ENCODE measurements at places on chromosomes 7 and 10.

GRCh38 chr7:158543840-158544239 is 43.8 kb downstream of the PTPRN2 start:
- no peak for DNase-seq

GRCh38 chr10:107618504-107618994 is 454.0 kb upstream of the SORCS1 start:
- no peak for DNase-seq

GRCh38 chr10:122033224-122033926 is 44.4 kb downstream of the TACC2 start:
- no peak for DNase-seq

- DNase-seq, result no peak
Measured at GRCh38 chr7:135335628-135336139, 102.0 kb downstream of the STRA8 start.

GRCh38 chr7:38187794-38188440 is 9.9 kb downstream of the STARD3NL start:
- no peak for DNase-seq

GRCh38 chr7:15462721-15463389 is 99.0 kb downstream of the AGMO start:
- no peak for DNase-seq

- no peak for DNase-seq
Measured at GRCh38 chr7:78642751-78643150, 810.7 kb downstream of the MAGI2 start.

- no peak for DNase-seq
Measured at GRCh38 chr7:113784316-113784715, 134.5 kb downstream of the PPP1R3A start.

DNA sequence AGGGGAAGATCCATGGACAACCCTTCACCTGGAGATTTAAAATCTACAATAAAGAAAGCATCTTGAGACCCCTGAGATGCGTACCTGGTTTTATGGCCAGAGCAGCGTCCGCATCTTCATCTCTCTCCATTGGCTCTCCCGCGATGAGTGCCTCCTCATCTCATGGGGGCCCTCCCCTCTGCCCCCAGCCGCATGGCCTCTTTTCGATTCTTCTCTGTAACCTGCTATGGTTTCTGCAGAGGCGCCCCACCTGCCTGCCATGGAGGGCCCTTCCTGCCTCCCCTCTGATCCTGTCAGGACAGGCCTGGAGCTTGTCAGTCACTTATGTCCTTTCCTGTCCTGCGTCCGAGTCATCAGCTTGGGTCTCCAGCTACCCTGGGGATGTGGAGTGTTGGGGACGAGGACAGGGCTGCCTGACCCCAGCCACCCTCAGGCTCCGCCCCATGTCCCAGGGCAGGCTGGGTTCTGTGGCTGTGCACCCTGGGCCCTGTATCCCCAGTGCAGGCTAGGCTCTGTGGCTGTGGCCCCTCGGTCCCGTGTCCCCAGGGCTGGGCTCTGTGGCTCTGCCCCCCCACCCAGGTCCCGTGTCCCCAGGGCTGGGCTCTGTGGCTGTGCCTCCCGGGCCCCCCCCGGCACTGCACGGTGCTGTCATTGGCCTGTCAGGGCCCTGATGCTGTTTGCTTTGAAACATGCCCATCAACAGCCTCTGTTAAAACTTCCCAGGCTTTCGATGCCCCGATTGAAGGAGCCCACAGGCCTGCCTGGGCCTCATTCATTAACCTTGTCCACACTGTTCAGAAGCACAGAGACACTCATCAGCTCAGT is 99.8 kb downstream of the WDR37 start:
- DNase-seq, result peak; percentile 45

DNA sequence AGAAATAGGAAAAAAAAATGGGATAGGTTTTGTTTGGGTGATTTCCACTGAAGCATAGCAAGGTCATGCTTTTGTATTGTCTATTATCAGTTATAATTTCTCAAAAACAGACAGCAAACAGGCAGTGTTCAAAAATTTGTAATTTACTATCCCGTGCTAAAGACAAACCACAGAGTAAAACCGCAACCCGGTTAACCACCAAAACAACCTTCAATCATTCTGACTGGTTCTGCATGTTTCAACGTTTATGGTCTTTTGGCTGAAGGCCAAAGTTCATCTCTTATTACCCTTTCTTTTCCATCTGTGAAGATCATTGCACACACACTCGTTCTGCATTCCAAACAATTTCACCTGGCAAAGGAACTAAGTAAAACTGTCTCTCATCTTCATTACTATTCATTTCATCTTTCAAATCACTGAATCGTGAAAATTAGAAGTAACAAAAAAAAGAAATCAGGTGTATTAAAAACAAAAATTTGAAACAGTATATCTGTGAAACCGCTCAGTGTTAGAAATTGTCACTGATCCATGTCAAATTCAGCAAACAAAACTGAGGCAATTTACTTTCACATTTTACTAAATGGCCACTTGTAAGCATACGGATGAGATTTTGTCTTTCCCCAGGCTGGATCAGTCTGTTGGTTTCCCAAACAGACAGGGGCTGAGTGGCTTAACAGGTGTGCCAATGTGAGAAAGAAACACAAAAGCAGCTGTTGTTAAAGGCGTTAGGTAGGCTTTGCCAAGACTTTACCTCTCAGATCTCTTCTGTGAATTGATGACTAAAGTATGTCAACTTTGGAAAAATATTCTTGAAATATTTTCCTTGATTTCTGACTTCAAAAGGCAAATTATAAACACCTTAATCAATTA is 539.6 kb downstream of the CNTNAP2 start:
- DNase-seq, result no peak

- no peak for DNase-seq
Measured at GRCh38 chr7:21999896-22000295, 54.2 kb upstream of the CDCA7L start.

- no peak for DNase-seq
Measured at GRCh38 chr7:155685070-155685790, 40.8 kb downstream of the RBM33 start.

DNA sequence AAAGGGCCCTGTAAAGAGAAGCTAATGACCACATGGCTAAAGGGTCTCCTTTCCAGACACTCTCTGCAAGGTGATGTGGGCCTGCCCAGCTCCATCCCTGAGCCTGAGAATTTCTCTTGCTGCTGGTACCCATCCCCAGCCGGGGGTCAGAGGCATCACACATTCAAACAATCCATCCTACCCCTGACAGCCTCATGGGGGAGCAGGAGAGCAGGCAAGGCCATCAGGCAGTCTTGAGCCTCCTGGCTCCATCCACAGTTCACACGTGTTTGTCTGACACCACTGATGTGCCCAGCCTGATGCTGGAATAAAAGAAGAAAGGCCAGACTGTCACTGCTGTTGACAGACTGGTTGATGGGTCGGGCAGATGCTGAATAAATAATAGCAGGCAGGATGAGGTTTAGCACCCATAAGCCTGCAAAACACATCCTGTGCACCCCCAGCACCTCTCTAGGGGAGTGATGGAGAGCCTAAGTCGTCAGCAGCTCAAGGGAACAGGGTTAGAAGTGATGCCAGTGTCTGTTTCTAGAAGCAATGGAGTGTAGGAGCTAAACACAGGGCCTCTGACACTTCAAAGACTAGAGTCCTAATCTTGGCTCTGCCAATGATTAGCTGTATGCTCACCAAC is 43.5 kb downstream of the TLL2 start:
- DNase-seq, result no peak

DNA sequence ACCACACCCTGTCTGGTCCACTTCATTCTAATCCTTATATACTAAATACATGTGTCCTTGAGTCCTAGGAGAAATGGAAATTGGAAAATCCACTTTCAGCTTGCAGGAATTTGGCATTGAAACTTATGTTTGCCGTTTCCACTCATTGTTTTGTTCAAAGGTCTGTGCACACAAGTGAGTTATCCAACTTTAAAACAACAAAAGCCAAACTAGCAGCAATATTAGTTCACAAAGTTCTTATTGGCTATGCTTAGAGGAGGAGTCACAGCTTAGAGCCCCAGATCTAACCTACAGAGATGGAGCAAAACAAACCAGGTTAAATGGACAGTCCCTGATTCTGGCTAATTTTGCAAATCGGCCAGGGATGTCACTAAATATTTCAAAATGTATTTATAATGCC is 44.6 kb upstream of the AFAP1L2 start:
- no peak for DNase-seq

DNA sequence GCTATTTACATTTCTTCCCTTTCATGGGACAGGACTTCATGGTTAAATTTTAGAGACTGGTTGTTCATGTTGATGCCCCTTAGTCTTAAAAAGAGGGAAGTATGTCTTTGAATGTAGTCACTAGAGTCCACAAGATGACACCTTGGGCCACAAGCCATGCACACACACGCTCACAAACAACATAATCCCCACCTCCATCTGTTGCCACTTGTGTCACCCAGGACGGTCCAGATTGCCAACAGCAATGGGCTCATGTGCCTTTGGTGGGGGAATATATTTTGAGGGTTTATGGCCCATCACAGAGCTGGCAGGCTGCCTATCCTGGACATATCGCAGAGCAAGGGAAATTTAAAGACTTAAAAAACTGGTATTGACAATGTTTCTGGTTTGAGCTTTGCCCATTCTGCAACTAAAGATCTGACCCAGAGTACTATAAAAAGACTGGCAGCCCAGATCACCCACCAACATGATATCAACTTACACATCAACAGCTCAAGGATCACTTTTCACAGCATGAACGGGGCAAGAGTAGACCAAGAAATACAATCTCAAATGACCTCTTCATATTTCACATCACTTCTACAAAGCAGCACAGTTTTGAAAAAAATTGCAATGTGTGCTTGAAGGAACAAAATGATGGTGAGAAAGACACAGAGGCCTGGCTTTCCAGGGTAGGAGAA is 50.5 kb downstream of the STRA8 start:
- DNase-seq, result no peak

- DNase-seq, result peak; percentile 89
Measured at GRCh38 chr7:88306590-88307048, at the start of gene STEAP4. Gene STEAP4 (minus strand): TSS chr7:88306894. CDS start chr7:88284269, 22,625 bp downstream.

DNA sequence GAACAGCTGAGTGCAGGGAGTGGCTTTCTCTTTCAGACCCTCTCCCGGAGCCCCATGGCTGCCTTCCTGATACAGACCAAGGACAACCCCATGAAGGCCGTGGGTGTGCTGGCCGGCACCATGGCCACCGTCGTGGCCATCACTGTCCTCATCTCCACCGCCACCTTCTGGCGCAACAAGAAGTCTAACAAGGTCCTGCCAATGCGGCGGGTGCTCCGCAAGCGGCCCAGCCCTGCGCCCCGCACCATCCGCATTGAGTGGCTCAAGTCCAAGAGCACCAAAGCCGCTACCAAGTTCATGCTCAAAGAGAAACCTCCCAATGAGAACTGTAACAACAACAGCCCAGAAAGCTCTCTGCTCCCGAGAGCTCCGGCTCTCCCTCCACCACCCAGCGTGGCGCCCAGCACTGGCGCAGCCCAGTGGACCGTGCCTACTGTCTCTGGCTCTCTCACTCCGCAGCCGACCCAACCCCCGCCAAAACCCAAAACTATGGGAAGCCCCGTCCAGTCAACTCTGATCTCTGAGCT is 11.2 kb downstream of the LRIT2 start:
- no peak for DNase-seq

DNA sequence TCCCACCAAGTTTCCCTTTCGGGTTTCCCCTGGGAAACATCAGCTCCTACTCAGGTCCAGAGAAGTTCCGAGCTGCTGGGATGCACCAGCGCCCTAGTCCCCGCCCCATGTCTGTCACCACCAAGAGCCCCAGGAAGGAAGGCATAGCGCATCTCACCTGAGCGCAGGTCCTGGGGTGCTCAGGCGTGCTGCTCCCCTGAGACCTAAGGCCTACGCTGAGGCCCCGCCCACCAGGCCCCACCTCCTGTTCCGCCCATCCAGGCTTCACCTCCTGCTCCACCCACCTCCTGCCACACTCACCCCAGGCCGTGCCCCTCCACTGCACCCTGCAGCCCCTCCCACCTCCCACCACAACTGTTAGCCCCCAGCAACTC is 1.2 kb upstream of the TFR2 start:
- DNase-seq, result no peak

DNA sequence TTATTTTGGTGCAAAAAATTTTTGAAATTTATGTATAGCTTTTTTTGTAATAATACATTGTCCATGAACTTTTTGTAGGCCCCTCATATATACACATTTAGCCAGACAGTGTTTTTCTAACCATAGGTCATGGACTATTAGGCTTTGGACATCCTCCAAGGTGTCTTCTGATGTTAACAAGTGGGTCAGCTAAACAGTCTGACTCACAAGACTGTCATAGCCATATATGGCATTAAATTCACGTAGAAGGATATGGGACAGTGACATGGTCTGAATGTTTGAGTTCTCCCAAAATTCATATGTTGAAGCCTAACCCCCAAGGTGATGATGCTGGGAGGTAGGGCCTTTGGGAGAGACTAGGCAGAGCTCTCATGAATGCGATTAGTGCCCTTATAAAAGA is 14.0 kb upstream of the NUB1 start:
- no peak for DNase-seq

DNA sequence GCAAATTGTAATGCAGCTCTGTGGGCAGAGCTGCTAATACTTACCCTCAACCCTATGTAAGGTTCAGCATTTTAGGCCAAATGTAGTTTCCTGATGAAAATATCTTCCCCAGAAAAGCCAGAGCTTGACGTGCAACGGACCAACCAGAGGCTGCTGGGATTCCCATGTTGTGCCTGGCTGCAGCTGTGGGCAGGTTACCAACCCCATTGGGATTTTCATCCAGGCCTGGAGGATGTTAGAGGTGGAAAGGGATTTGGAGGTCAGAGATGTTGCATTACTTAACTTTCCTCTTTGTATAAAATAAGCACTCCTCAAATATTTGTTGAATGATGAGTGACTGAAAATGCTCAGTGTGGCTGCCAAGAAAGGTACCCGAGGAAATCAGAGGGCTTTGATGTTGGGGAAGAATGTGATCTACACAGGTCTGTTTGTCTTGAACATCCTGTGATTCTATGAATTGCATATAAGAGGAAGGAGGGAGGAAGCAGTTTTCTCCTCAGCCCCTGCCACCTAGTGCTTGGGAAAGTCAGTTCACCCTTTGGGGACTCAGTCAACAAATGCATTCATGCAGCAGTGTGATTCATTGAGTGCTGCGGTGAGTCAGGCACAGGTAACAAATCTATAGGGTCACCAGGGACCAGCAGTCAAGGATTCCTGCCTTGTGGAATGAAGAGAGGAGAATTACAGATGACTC is 487.2 kb downstream of the RPS24 start:
- DNase-seq, result no peak

DNA sequence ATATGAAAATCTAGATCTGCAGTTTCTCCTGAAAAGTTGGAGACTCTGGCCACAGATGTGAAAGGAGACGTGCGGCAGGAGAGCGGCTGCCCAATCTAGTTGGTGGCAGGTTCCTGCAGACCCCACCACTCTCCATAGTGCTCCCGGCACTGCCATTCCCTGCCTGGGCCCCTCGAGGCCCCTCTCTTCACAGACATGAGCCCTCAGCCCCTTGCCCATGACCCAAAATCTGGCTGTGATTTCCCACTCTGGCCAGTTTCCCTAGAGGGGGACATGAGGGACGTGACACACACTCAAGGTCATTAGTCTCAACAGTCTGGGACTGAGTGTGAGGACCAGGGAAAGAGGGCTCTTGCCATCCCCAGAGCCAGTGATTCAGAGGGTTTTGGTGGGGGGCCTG is 138.7 kb downstream of the PTPN20 start:
- no peak for DNase-seq

GRCh38 chr10:110401401-110402076 is 96.2 kb upstream of the DUSP5 start:
- no peak for DNase-seq
